ENCODE measurements at places on chromosomes 11 and 22.

DNA sequence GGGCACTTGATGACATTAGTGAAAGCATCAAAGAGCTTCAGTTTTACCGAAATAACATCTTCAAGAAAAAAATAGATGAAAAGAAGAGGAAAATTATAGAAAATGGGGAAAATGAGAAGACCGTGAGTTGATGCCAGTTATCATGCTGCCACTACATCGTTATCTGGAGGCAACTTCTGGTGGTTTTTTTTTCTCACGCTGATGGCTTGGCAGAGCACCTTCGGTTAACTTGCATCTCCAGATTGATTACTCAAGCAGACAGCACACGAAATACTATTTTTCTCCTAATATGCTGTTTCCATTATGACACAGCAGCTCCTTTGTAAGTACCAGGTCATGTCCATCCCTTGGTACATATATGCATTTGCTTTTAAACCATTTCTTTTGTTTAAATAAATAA, 10.6 kb downstream of the REXO2 start:
- DNase-seq, result no peak

DNA sequence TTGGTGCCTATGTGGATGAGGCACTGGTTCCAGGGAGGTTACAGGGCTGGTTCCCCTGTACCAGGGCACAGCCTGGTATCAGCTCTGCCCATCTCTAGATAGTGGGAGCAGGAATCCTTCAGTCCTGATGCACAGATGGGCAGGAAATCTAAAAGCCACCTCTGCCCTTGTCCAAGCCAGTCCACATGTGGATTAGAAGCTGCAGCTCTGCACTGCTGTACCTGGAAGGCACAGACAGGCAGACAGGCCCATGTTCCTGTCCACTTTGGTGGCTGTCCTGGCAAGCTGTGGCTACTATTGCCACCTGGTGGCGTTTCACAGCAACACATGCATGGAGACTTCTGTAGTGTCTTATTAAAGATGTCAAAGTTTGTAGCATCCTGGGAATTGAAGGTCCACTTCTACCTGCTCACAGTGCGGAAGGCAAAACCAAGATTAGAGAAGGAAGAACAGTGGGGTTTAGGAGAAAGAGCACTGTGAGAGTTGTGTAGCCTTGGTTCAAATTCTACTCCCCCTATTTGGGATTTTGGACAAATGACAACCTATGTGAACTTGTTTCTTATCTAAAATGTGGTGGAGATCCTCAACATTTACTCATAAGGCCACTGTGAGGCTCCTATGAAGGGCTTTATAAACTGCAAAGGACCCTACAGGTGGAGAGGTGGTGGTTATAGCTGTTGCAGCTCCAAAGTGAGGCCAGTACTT, 30.1 kb downstream of the NAV2 start:
- DNase-seq, result peak; percentile 28

DNA sequence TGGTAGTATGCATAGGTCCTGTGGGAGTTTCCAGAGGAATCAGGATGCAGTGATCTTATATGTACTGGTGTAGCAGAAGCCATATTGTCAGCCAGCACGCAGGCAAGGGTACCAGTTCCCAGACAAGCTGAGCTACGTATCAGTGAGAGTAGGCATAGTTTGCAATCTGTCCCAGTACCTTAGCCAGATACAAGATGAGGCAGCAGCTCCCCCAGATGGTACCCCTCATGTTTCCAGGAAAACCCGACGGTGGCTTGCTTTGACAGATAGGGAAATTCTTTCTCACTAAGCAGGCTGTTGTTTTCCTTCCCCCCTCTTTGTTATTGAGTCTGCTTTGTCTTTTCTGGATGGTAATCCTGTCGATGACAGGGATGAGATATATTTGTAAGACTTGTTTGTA, 109.7 kb upstream of the RRM1 start:
- no peak for DNase-seq

DNA sequence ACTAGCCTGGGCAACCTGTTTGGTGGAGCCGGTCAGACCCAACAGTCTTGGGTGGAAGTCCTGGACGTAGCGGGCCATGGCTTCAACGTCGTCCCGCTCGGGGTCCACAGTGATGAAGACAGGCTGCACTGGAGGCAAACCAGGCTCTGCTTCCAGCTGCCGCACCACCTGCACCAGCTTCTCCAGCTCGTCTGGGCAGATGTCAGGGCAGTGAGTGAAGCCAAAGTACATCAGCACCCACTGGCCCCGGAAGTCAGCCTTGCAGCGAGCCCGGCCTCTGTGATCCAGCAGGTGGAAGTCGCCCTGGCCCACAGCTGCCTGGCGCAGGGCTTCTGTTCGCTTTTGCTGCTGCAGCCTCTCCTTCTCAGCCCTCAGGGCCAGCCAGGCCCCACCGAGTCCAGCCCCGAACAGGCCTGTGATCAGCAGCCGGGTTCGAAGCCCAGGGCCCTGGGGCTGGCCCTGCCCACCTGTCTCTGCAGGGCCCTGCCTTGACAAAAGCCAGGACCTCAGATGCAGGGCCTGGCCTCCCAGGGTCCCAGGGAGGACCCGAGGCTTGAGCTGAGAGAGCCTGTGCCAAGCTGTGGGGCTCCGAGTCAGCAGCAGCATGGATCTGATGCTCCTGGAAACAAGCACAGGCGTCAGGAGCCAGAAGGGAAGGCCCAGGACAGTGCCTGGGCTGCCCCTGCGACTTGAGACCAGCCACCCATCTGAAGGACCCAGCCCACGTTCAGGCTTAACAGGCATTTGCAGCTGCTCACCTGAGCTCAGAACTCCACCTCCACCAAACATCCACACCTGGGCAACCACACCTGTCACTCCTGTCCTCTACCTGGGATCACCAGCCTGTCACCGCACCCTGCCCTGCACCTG, 1.4 kb downstream of the SCO2 start:
- no peak for DNase-seq

GRCh38 chr11:11069841-11070835, 212.3 kb upstream of the ZBED5 start:
- no peak for DNase-seq

GRCh38 chr11:1573077-1573902, 1.2 kb upstream of the DUSP8 start:
- peak; percentile 34 for DNase-seq

- DNase-seq, result no peak
Observed at GRCh38 chr22:48574776-48575617, 1252.7 kb downstream of the BRD1 start.

DNA sequence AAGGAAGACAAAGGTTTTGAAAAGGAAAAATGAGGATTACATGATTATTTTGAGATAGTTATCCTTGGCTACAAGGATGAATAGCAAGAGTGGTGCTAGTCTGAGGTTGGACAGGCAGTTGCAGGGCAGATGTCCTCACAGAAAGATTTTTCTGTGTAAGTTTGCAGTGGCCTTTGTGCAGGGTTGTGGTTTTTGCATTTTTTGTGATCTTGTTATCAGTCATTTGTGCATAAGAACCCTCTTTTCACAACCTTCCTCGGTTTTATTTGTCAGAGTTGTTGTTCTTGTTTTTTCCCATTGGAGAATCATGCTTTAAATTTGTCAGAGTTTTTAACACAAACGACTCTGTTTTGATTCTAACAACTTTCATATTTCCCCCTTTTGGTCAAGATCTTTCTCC, 1.4 kb downstream of the CCDC134 start:
- no peak for DNase-seq

DNA sequence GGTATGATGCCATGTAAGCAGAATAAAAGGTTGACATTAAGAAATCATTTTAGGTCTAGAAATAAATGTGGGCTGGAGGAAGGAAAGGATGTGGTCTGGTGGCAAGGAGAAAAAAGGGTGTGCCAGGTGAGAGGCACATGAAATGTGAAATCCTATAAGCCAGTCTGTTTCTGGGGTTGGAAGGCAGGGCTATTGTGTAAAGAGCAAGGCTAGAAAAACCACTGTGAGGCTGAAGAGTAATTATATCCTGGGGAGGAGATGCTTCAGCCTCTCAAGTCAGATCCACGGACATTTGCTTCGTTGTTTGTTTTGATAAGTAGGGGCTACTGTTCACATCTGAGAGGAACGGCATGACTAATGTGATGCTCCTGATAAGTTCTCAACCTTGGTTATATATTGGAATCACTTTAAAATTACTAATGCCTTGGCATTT, 77.5 kb upstream of the CTSC start:
- no peak for DNase-seq

GRCh38 chr22:17808693-17809403, 34.6 kb upstream of the BID start:
- DNase-seq, result no peak

DNA sequence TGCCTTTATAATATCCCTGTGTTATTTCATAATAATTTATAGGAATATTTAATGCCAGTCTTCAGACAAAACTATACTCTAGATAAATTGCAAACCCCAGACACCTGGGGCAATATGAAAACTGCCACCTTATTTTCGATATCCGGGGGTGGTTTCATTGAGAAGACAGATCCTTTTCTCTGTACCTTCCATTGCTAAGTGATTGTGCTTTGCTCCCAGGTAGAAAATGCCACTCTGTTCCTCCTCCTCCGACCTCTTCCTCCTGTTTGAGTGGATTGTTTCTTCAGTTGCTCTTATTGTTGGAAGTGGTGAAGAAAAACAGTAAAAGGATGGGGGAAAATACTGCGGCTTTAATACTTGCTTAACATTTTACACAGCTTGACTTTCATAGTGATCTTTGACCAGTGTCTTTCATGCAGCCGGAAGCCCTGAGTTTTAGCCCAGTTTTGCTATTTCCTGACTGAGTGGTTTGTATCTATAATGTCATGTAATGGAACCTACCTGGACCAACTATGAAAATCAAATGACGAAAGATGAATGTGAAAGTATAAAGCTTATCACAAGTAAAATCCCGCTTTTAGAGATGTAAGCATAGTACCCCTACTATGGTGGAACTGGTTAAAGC, 5.6 kb upstream of the GRIK4 start:
- DNase-seq, result no peak

GRCh38 chr11:7609521-7609920, 63.8 kb downstream of the CYB5R2 start:
- no peak for DNase-seq

GRCh38 chr11:47786373-47786772, 19.2 kb upstream of the FNBP4 start:
- DNase-seq, result no peak

DNA sequence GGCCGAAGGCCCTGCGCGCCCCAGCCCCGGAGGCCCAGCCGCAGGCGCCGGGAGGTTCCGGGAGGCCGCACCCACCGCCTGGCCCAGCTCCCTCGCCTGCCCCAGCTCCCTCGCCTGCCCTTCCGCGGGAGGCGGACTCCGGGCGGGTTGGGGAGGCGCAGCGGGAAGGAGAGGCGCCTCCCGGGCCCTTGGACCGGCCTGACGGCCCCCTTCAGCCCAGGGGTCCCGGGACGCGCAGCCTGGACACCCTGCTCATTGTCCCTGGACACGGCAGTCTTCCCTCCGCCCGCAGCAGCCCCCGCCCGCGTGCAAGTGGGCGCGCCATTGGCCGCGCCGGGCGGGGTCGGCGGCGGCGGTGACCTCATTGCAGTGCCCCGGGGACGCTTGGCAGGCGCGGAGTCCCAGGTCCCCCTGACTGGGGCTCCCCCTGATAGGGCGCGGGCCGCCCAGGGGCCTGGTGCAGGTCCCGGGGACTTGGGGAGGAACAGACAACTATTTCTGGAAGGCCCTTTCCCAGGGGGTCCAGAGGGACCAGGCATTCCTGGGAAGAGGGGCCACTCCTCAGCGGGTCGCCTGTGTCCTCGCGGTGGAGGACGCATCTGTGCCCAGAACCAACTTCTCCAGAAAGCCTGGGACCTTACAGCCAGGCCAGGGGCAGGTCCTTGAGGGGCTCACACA, 501 bp downstream of the CD151 start:
- DNase-seq, result peak; percentile 37

- DNase-seq, result no peak
Observed at GRCh38 chr22:26516503-26516902, 4.2 kb upstream of the TFIP11 start.

DNA sequence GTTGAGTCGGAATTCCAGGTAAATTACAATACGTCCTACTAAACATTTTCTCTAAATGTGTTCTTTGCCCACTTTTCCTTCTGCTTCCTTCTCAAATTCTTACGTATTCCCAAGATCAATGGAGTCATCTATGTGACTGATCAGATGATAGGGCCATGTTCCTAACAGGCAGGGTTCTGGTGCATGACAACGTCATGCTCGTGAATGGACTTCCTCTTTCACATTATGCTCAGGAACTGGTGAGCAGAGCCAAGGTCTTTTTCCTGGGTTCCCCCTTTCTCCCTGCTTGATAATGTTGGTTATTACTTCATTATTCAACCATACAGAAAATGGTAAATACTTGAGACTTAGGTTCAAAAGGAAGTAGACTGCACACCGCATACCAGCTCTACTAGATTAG, 789.4 kb downstream of the OPCML start:
- no peak for DNase-seq

GRCh38 chr11:32435942-32436750, 807 bp upstream of the WT1 start:
- DNase-seq, result no peak

DNA sequence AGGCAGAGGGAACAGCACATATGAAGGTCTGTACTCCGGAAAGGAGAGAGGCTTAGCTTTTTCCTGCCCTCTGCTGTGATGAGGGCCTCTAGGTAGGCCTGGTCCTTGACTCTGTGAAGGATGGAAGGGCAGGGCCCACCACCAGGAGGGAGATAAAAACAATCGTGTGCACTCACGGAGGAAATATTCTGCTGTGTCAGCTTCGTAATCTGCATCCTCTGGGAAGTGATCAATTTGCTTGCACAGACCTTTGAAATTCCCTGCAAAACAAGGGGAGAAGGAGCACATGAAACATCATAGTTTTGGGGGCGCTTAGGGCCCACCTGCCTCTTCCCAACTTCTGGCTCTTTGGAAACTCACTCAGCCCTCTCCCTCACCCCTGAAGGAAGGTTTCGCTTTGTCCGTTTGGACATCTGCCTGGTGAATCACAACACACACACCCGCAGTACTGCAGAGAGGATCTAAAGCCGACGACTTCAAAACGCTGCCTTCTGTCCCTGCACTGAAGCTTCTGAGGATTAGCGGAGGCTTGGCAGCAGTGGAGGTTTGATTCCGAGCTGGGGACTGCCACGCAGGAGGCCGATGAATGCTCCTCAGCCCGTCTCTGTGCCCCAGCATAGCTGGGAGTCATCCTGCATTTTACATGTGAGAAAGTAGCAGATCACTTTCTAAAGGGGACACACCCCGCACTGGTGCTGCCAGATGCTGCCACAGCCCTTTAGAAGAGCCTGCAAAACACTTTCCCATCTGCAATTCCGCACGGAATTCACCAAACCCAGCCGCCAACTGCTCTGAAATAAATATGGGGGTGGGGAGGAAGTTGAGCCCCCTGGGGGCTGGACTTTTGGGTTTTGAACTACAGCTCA, 58.6 kb upstream of the EIF3D start:
- no peak for DNase-seq

GRCh38 chr11:35485656-35486322, 39.6 kb downstream of the PAMR1 start:
- peak; percentile 9 for DNase-seq
